ENCODE measurements at places on chromosomes 12 and 14.
A peak's percentile ranks its signal among the peaks of the same experiment; 100 is the strongest.

DNA sequence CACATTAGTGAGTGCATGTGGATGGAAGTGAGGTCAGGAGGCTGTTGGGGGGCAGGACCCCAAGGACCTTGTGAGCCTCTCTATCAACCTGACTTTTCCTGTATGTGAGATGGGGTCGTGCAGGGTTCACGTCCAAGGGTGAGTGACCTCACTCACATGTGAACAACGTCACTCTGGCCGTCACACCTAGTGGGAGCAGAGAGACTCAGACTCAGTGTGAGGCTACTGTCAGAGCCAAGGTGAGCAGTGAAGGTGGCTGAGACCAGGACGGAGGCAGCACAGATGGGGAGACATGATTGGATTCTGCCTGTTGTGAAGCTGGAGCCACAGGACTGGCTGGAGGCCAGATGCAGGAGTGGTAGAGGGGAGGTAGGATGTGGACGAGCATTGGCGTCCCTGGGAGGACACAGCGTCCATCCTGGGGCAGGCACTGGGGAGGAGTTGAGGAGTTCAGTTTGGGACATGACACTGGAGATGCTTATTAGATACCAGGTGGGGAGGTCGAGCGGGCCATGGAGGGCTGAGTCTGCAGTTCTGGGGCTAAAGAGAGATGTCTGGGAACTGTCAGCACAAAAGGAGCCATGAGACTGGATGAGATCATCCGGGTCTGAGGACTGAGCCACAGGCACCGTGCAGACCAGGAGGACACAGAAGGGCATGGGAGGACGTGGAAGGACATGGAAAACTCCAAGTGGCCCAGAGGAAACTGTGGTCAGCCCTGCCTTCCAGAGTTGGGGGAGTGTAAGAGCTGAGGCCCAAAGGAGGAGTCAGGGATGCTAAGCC lies 92.8 kb downstream of the LGMN start:
- DNase-seq: no peak

DNA sequence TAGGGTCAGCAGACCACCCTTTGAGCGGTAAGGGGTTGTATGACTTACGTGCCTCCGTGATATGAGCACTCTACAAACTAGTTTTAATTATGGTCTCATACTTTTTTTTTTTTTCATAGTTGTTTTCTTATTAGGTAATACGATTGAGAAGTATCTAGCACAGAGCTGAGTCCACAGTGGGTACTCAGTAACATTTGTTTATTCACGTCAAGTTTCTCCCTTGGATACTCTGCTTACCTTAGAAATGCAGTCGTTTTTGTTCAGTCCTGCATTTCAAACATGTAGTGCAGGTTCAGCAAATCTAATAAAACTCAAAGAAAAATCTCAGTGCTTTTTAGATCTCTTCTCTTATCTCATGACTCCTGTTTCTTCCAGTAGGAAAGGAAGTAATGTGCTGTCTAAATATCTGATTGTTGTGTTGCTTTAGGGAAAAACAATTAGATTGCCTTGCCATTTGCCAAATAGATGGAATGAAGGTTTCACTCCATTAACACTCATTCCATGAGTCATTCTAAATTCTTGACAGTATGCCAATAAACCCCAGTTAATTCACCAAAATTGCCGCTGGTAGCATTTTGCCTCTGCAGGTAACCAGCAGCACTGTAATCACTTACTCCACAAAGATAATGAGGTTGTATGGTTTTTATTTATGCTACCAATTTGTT lies 118.9 kb downstream of the PTCSC3 start:
- DNase-seq: peak; percentile 24

GRCh38 chr14:95841668-95842067 lies 35.0 kb upstream of the TUNAR start:
- no peak for DNase-seq

DNA sequence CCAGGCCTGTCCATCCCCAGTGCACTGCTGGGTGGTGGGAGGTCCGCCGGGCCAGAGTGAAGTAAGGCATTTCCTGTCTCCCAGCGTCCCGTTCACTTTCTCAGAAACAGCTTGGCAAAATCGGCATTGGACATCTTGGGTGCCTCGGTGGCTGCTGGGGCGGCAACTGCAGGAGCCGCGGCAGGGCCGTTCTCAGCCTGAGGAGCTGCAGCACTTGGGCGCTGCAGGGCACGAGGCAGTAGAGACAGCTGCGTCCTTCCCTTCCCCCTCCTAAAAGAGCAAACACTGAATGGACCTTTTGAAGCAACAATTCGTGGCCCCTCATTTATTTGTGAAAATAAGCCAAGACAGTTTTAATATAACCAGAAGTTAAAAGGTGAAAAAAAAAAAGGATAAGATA lies 8.3 kb downstream of the FICD start:
- no peak for DNase-seq

- DNase-seq: no peak
Observed at GRCh38 chr12:31951008-31951407, 8.2 kb upstream of the RESF1 start.

DNA sequence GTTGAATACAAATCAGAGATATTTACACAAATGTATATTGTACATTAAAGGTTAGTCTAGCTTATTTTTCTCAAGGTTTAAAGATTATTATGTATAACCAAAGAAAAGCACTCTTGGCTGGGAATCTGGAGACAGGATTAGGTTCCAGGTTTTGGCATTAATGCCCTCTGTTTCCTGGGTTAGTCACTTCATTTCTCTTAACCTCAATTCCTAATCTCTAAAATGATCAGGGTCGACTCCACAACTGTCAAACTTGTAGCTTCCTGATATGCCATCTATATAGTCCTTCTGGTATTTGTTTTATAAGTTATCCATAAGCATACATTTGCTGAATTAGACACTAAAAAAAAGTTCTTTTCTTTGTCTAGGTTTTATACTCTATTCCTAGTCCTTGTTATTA lies 2.6 kb downstream of the ITPR2 start:
- no peak for DNase-seq

DNA sequence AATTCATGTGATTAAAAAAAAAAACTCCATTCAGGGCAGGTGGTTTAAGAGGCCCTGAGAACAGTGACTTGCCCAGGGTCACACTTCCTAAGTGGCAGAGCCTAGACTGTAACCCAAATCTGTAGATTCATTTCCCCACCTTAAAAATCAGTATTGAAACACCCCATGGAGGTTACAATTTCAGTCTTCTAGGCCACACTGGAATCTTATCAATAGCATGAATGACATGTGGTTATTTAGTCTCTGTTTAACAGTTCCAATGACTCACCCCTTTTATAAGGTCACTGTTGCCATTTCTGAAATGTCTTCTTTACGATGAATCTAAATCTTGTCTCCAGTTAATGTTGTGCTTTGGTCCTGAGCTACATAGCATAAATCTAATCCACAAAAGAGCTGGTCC lies 262.3 kb upstream of the GRIP1 start:
- no peak for DNase-seq

DNA sequence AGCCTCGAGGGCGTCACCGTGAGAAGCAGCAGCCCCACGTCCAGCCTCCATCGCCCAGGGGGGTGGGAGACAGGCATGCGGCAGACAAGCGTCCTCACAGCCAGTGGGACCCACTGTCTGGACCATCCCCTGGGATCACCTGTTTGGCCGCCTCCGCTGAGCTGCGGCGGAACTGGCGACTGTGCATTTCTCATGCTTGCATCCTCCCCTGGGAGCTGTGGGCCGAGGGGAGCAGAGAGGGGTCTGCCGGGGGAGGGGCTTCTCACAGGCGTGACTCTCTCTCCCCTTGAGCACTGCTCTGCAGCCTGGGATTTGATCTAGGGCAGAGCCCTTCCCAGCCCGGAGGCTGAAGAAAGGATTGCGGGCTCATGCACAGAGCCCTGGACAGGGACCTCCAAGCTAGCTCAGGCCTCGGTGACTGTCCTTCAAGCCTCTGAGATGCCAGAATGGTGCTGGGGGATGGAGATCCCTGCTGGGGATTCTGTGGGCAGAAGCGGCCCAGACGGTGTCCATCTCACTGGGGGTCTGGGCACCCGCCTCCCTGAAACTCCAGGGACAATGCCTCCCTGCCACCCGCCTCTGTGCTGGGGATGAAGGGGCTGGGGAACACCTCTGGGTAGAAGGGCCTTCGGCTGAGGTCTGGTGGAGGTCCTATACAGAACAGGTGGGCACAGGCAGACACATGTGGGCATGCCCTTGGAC lies 61.1 kb downstream of the PRIMA1 start:
- no peak for DNase-seq
